ENCODE measurements at places on chromosomes 11 and 22.

DNA sequence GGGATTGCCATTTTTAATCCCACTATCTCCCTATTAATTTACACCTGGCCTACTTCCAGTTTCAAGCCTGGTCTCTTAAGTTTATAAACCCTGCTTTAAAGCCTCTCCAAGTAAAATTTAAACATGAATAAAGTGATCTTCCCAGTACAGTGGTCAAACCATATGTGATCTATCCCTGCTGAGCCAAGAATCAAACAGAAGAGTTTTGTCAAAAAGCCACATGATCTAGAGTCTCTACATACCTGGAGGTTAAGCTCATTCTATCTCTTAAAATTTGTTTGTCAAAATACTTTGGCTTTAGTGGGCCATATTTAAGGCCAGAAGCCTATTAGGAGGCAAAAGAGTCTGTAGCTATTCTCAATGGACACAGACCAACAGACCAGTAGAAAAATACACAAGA, 42.9 kb upstream of the DDI1 start:
- DNase-seq: no peak

GRCh38 chr11:83054904-83055380, 16.8 kb downstream of the RAB30 start:
- DNase-seq: peak; percentile 95

GRCh38 chr11:124887667-124888013, 10.0 kb downstream of the ROBO4 start:
- DNase-seq: no peak

- no peak for DNase-seq
Observed at GRCh38 chr11:23100726-23101125, 240.5 kb upstream of the CCDC179 start.

GRCh38 chr11:75968021-75968625, 153.1 kb downstream of the UVRAG start:
- DNase-seq: no peak

- no peak for DNase-seq
Observed at GRCh38 chr22:23126165-23127054, 15.4 kb downstream of the RSPH14 start.

Measured in NCI-H774 (cell line).